Fibroblast of skin of right quadriceps (primary cell): ENCODE measurements at places on chromosomes 2 and 18.

DNA sequence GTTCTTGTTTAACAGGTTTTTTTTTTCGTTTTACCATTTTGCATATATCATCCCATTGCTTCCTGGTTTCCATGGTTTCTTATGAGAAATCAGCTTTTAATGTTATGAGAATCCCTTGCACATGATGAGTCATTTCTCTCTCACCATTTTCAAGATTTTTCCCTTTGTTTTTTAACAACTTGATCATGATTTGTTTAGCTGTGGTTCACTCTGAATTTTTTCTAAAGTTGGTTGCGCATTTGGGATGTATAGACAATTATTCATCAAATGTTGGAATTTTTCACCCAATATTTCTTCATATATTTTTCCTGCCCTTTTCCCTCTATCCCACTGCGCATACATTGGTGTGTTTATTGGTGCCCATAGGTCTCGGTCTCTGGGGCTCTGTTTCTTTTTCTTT, 42.4 kb upstream of the BIN1 start:
- DNase-seq: peak; percentile 98

GRCh38 chr2:207531032-207531952, 1.5 kb downstream of the CREB1 start:
- DNase-seq: peak; percentile 23

- peak; percentile 80 for DNase-seq
Observed at GRCh38 chr2:120239488-120240287, 13.0 kb upstream of the RALB start.

DNA sequence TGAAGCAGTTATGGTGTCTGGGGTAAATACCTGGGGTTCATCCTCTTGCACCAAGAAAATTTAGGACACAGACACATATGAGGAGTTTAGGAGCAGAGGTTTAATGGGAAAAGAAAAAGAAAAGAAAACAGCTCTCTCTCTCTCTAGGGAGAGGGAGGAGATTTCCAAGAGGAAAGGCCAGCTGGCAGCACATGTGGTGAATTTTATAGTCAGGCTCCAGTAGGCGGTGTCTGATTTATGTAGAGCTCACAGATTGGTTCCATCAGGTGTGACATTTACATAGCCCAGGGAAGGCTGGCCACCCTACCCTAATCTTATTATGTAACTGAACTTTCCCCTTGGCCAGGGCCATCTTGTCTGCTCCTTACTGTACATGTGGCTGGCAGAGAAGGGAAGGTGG, 297.5 kb upstream of the RGPD4 start:
- DNase-seq: no peak

DNA sequence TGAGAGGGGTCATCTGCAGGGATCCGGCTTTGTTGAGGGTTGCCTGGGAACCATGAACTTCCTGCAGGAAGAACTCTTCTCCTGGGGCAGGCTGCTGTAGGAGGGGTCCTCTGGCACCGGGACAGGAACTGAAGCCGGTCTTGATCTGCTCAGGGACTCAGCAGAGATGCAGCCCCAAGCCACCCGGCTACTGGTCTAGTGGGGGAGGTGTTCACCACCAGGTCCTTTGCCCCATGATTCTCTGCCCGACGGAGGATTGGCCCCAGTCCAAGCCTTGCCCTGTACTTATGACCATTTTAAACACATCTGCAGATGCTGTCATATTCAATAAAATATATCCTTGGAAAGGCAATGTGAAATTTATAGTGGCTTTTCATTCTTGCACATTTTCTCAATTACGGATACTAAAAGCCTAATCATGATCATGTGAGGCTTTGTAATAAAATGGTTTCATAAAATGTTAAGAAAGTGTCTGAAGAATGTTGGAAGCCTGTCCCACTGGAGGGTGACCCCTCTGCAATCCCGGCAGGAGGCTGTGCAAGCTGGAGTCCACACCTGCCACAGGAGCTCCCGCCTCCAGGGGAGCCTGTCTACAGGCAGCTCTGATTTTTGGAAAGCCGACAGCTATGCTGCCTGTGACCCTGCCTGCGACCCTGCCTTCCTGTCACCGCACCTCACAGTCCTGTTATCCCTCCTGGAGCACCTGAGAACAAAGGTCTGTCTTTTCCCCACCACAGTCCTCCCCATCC, 98.8 kb upstream of the TAF1B start:
- no peak for DNase-seq

GRCh38 chr2:224252631-224253030, 149.3 kb downstream of the FAM124B start:
- peak; percentile 86 for DNase-seq

DNA sequence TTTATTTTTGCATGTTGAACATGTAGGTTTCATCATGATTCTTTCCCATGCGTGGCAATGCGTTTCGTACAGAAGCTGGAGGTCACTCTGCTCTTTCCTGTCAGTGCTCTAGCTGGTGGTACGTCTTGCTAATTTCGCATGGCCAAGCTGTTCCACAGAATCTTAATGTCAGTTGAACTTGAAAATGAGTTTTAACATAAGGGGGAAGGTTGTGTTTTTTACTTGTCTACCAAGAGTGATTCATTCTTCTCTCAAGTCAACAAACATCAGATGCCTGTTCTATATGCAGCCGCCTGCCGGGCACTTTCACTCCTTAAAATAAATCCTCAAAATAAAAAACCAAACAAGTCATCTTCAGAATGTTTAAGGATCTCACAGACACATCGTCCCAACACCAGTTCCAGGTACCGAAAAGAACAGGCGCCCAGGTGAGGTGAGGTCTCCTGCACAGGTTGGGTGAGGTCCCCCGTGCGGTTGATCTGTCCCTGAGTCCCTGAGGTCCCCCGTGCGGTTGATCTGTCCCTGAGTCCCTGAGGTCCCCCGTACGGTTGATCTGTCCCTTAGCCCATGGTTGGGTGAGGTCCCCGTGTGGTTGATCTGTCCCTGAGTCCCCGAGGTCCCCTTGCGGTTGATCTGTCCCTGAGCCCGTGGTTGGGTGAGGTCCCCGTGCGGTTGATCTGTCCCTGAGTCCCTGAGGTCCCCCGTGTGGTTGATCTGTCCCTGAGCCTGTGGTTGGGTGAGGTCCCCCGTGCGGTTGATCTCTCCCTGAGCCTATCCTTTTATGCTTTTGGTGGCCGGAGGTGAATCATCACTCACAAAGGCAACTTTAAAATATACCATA, 57.0 kb upstream of the KCNG2 start:
- no peak for DNase-seq

DNA sequence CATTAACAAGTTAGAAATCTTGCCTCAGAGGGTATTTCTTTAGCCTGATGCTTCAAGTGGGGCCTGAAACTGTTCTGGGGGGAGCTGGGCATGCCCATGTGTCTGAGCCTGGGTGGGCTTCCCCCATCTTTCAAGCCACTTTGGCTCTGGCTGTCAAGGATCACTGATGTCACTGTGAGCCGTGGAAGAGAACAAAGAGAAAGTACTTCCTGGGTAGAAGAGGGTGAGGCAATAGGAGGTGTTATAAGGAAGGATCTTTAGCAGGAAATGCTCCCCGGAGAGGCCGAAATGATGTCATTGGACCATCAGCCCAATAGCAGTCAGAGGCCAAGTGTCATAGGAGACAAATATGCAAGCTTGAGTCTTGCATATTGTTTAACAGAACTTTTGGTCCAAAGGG, 228.4 kb upstream of the MEX3C start:
- DNase-seq: no peak

DNA sequence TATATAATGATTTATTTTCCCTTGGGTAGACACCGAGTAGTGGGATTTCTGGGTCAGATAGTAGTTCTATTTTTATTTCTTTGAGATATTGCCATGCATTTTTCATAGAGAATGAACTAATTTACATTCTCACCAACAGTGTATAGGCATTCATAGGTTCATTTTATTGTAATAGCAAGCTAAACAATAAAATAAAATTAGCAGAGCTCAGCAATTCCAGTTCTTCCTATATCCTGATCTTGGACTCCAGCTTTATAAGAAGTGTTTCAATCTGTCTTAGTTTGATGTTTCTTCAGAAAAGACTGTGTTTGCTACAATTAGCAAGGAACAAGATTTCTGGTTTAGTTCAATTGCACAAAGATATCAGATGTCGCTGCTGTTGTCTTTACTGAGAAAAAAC, 1024.4 kb upstream of the LRRTM1 start:
- no peak for DNase-seq

DNA sequence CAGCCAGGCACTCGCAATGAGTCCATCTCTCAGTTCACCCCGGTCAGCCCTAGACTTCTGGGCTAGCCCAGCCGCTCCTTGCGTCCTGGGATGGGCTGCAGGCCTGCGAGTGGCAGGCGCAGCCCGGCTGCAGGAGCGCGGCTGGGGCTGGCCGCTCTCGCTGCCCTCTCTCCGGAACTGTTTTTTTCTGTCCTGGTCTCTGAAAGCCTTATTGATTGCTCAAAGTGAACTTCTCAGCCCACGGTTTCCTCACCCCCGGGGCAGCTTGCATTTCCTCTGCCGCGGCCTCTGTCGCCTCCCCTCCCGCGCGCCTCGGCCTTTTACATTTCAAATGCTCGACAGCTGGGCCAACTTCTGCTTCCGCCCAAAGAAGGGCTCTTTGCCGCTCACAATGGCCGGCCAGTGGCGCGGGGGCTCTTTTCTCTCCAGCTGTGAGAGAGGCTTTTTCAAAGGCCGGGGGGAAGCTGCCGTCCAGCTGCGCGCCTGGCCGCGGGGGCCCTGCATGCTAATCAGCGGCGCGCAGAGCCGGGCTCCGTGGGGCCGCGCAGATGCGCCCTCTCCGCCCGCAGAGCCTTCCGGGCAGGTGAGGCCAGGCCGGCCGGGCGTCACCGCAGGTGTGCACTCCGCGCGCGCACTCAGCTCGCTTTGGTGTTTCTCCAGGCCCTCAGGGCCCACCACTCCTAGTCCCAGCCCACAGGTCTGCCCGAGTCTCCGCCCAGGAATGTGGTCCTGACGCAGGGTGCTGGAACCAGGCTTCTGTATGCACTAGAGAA, 513.8 kb downstream of the RNF144A start:
- no peak for DNase-seq

- DNase-seq: peak; percentile 16
Observed at GRCh38 chr2:14790041-14790640, 157.6 kb downstream of the LRATD1 start.

- DNase-seq: peak; percentile 28
Observed at GRCh38 chr2:95552911-95553310, 38.9 kb upstream of the TRIM43 start.

DNA sequence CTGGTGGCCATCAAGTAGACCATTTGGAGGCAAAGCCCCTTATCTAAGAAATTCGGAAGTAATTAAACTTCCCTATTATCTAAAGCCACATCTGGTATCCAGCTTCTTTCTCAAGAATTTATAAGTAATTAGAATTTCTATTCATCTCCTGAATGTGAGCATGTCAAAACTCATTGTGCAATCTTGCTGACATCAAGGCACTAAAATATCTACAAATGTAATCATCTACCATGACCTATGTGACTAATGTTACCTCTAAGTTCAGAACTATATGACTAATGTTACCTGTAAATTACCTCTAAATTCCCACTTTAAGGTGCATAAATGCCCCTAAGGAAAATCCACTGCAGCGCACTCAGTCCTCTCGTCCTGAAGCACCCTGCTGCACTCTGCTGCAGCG, 773.0 kb downstream of the CPS1 start:
- no peak for DNase-seq

- DNase-seq: no peak
Observed at GRCh38 chr2:9200633-9201015, 6.0 kb upstream of the ASAP2 start.

DNA sequence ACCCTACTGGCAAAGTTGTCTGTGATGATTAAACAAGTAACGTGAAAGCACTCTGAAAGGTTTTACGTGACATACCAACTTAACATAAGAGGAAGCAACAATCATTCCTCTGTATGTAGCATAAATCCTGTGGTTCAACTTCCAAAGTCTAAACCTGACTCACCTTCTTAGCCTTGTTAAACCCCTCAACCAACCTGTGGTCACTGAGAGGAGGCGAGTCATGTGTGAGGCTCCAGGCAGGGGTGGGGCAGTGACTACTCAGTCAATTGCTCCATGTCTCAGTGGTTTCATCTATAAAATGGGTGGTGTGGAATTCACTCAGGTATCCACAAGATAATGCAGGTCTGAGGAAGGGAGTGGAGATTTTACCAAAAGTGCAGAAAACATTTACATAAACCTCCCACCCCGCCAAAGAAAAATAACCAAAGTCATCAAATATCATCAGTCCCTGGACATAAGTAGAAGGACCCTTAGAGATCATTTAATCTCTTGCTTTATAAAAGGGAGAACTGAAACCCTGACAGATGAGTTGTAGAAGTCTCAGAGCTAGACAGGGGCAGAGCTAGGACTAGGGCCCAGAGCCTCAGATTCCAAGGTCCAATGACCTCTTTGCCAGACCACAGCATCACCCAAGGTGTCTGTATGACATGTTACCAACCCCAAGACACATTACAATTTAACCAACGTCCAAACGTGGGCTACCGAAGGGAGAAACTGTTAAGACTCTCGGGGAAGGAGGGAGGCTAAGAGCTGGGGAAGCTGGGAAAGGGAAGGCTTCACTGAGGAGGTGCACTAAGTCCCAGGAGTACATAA, 3.7 kb upstream of the PCBP1 start:
- peak; percentile 61 for DNase-seq

GRCh38 chr18:49647496-49648168, 85.8 kb downstream of the LIPG start:
- DNase-seq: peak; percentile 52

GRCh38 chr18:47163241-47163640, 12.9 kb downstream of the IER3IP1 start:
- DNase-seq: peak; percentile 65

- no peak for DNase-seq
Observed at GRCh38 chr2:239587841-239588240, 187.0 kb upstream of the HDAC4 start.

GRCh38 chr18:75694292-75694691, 266.8 kb upstream of the SMIM21 start:
- no peak for DNase-seq

DNA sequence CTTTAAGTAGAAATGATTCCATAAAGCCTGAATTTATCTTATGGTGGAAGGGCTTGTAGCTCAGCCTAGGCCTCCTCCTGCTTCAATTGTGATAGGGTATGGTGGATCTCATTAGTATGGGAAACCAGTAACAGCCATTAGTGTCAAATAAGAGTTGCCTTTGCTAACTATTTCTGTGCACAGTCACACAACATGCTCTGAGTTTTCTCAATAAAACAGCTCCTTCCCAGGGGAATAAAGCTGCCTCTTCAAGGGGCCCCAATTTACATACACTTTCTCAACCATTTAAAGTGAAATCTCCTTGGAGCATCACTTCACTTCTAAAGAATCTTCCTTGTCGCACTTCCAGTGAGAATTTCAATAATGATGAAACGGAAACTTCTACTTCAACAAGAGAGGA, 53.4 kb downstream of the KLF7 start:
- no peak for DNase-seq

- DNase-seq: no peak
Observed at GRCh38 chr18:57856128-57856527, 53.0 kb upstream of the ATP8B1 start.

- DNase-seq: no peak
Observed at GRCh38 chr2:169867579-169867978, 40.3 kb downstream of the UBR3 start.

- no peak for DNase-seq
Observed at GRCh38 chr2:113231064-113231463, 47.7 kb downstream of the PAX8 start.

GRCh38 chr2:231326404-231326803, 69.1 kb upstream of the B3GNT7 start:
- no peak for DNase-seq

- DNase-seq: no peak
Observed at GRCh38 chr2:110107092-110108079, 8.2 kb downstream of the MALL start.

GRCh38 chr18:74360852-74361655, 45.4 kb downstream of the C18orf63 start:
- DNase-seq: no peak

GRCh38 chr2:168910330-168910729, 9.2 kb downstream of the G6PC2 start:
- DNase-seq: no peak

- peak; percentile 14 for DNase-seq
Observed at GRCh38 chr18:9058406-9058805, 44.1 kb upstream of the NDUFV2 start.
